Stimulated activated CD8-positive, alpha-beta memory T cell treated with anti-CD3 and anti-CD28 coated beads, Interleukin-15, amount 100 ng/mL, for 48 hours (primary cell): ENCODE measurements at places on chromosomes 5 and 9.
A peak's percentile ranks its signal among the peaks of the same experiment; 100 is the strongest.

DNA sequence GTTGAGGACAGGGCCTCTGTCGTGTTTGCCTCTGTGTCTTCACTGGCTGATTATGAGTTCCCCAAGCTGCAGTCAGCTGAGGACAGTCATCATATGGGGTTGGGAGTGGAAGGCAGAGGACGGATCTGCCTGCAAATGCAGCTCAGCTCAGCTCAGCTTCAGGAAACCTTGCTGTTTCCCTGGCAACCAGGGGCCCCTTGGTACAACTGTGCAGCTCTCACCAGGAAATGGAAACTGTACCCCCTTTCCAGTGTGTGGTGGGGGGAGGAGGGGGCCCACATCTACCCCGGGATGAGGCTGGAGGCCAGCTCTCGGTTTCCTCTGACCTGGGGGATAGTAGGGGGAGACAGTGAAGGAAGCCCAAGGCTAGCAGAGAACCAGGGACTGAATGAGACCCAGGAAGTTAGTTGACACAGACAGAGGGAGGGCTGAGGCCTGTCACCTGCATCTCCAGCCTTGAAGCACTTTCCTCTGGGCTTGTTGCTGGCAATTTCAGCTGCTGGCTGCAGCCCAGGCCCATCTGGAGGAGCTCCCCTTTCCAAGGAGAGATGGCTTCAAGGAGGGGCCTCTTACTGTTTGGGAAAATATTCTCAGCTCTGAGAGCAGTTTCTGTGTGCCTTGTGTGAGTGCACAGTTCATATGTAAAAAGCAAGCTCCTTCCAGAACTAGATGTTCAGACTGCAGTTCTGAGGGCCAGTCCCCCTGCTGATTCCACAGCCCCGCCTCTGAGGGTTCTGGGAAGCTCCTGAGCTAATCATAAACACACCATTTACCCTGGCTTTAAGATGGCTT lies 6.9 kb downstream of the ANXA6 start:
- peak; percentile 60 for DNase-seq

DNA sequence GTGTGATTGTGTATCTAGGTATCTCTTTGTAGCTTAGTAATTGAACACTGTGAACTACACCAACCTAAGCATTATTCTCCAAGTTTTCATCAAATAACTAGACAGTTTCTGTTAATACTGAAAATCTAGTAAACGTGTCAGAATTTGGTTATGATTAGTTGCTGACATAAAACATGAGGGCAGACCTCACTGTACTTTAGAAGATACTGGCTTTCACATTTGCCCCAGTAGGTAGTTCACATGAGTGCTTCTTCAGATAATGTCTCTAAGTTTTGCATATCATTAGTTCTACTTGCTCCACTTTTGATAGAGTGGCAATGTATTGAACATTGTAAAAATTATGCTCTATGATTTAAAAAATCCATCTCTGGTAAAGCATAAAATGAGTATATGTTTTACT lies 7.1 kb downstream of the CDKN2B start:
- DNase-seq = no peak

- peak; percentile 41 for DNase-seq
These were observed 19.7 kb downstream of the CAMSAP1 start for GRCh38 chr9:135887585-135888050.

- DNase-seq = no peak
These were observed 115.5 kb upstream of the RUSC2 start for GRCh38 chr9:35374436-35374835.

GRCh38 chr5:169126481-169127021 lies 174.4 kb downstream of the SLIT3 start:
- no peak for DNase-seq

GRCh38 chr5:75614176-75614575 lies 2.9 kb downstream of the ANKDD1B start:
- no peak for DNase-seq

DNA sequence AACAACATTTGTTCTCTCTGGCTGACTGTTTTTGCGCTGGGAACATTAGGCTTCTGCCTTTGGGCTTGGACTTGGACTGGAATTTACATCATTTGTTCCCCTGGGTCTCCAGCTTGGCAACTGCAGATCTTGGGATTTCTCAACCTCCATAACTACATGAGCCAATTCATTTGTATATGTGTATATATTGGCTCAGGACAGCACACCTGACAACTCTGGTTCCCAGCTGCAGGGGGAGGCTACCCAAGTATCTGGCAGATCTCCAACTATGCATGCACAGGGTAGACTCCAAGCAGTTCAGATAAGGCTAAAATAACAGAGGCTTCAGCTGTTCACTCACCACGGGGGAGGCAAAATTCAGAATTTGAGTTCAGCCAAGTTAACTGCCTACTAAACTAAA lies 31.6 kb upstream of the F2RL1 start:
- DNase-seq = no peak

- DNase-seq = no peak
These were observed 67.3 kb upstream of the STK32A start for GRCh38 chr5:147167529-147167928.

DNA sequence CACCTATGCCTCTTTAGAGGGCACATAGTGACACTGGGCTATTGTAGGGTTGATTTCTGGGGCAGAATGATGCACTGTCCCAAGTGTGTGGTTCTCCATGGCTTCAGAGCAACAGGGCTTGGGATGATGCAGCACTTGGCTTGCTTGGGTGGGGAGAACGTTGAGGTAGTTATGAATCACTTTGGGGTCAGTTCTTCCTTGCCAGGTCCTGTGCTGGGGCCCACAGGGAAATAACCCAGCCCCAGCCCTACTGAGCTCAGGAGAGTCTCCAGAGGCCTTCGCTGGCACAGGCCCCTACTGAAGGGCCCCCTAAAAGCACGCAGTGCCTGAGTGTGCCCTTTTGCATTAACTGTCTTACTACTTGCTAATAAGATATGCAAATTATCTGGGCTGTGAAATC lies 24.2 kb downstream of the JADE2 start:
- DNase-seq = peak; percentile 20

DNA sequence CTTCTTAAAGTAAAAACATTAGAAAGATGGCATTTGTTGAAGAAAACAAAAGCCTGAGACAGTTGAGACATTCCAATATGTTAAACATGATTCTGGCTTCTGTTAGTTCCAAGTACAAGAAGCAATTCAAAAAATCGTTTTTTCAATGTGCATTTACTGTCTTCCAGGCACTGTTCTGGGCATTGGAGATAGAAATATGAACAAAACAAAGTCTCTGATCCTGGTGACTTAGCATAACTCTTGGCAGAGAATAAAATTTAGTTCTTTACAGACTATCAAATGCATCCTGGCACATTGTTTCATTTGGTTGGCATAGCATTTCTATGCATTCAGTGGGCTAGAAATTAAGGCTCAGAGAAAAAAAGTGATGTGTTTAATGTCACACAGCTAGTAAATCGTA lies 77.5 kb downstream of the VCAN start:
- no peak for DNase-seq

GRCh38 chr5:93583768-93584595 lies 960 bp downstream of the NR2F1 start:
- no peak for DNase-seq

DNA sequence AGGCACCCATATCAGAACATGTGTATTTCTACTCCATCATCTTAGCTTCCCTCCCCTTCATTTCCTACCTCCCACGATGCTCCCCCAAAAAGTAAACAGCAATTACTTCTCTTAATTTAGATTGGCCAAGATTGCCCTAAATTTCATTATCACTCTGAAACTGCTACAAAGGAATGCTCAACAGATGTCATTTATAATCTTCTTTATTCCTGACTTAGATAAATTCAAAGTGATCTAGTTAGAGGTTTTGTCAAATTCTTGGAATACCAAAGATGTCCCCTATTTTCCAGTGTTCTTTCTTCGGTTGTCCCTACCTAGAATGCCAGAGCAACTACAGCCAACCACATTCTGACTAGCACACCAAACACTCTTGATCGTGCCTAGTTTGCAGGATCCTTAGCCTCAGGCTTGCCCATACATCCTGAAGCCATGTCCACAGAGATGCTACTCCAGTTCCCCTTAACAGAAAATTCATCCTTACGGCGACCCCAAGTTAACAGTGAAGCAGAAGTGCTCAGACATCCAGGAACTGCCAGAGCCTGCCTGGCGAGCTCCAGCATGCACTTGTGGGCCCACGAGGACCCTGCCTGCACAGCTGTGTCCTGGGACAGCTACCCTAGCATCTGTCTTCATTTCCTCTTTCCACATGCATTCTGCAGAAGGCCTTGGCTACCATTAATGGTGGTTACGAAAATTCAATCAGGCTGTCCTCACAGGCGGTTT lies 31.6 kb downstream of the DAP start:
- DNase-seq = no peak

- no peak for DNase-seq
These were observed 230.9 kb downstream of the PIK3R1 start for GRCh38 chr5:68446487-68446894.

DNA sequence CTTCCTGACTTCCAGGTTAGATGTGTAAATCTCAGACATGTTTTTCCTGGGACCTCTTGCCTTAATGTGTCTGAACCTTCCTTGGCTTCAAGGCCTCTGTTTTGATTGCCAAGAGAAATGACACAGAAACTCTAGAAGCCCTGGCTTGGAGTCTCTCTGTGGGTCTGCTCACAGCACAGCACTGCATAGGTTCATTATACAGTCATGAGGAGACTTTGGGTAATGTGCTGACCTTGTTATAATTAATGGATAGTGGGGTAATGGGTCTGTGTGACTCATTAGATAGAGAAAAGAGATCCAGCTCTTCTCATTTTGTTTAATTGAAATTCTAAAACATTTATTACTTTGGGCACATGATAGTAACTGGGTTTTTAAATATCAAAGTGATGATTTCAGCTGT lies 175.8 kb upstream of the GLRA1 start:
- DNase-seq = no peak

GRCh38 chr5:116377276-116378006 lies 197.2 kb downstream of the SEMA6A start:
- no peak for DNase-seq

DNA sequence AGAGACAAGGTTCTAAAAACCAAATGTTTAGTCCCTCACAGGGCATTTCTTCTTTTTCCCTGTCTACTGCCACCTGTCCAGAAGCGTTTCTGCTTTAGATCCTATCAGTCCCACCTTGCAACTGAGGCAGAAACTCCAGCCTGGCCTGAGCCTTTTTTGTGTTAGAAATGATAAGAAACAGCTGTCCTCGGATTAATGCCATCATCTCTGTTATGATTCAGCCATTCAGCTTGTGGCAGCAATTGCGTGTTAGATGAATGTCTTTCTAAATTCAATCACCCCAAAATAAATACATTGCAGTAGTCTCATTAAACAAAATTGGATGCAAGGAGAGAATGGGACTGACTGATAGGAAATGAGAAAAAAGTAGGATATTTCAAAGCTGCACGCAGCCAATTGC lies 28.3 kb upstream of the FRMPD1 start:
- DNase-seq = no peak

GRCh38 chr9:74824654-74825053 lies 63.1 kb downstream of the TRPM6 start:
- DNase-seq = no peak
